ENCODE measurements at places on chromosomes 5 and 9.

GRCh38 chr9:81673310-81673709 lies 16.0 kb downstream of the TLE1 start:
- DNase-seq, result no peak

GRCh38 chr5:88474574-88474973 lies 205.9 kb upstream of the TMEM161B start:
- no peak for DNase-seq

DNA sequence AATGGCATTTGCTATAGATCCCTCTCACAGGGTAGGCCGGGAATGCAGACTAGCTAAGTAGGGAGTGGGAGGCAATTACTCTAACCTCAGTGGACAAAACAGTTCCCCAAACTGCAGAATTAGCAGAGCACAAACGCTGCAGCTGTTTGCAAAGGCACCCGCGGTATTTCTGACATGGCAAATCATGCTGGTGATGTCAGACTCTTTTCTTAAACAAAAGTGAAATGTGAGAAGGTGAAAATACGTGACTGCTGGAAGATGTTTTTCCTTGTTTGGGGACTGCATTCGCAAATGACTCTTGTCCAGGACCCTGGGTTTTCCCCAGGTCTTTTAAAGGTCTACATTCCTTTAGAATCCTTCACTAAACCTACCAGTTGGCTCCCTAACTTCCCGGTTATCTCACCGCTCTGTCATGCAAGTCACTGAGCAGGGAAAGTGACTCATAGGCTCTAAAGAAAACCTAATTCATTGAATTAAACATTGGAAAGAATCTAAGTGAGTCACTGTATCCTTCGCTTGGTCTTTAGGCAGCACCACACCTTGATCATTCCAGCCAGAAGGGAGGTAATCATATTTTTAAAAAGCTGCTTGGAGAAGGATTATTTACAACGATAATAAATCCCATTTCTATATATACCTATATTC lies 91.5 kb upstream of the DNAH5 start:
- DNase-seq, result no peak

- peak; percentile 4 for DNase-seq
Observed at GRCh38 chr9:94603259-94604160, 9.9 kb upstream of the FBP2 start.

GRCh38 chr9:34573599-34574325 lies 15.8 kb downstream of the CNTFR start:
- DNase-seq, result no peak
